Omental fat pad (tissue), 4 donors: ENCODE measurements at places on chromosomes 13 and 19. TPM values are rescaled to one million over a fixed set of nuclear protein-coding genes. Genes with fewer than 3 reads are reported as not detected.

GRCh38 chr19:3029065-3029923 lies at the start of gene TLE2:
TLE2 (minus strand) TSS chr19:3029280; CDS start chr19:3028904, 376 bp downstream.
- no peak for DNase-seq

GRCh38 chr19:18484992-18485391 lies 36.9 kb downstream of the ELL start:
- no peak for DNase-seq

- no peak for DNase-seq
Measured at GRCh38 chr13:41274881-41275280, 11.5 kb upstream of the MTRF1 start.

DNA sequence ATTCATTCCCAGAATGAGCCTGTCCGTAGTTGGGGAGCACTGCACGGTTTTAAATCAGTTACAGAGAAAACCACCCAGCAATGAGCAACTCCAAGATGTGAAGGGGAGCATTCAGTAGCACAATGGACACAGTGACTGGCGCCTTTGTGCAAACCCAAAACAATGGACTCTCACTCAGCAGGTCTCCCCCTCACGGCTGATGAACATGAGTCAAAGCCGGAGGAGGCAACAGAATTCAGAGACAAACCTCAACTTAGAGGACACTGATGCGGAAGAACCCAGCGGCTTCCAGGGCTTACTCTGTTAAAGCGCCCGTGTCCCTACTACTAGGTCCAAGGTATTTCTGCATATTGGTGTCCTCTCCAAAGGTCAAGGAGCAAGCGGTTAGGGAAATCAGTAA lies 17.7 kb downstream of the PLEKHF1 start:
- no peak for DNase-seq

- no peak for DNase-seq
Measured at GRCh38 chr19:35033067-35034004, 3.1 kb downstream of the SCN1B start.

The FOSB gene
- total RNA-seq: 306 TPM

DNA sequence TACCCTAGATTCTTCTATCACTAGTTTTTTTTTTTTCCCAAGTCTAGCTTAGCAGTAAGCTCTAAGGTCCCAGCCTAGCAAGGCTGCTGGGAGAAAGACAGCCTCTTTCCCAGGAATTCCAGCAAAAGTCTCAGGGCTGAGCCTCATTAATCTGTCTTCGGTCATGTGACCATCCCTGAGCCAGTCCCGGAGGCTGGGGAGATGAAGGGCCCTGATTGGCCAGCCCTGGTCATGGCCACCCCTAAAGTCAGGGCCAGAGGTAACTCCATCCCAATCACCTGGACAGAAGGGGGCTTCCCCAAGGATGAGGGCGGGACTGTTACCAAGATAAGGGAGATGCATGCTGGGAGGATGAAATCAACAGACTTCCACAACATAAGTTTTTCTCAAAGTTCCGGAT lies 43.3 kb downstream of the CCNE1 start:
- DNase-seq: no peak

The LILRA1 gene
- total RNA-seq: 7.1 TPM

- DNase-seq: no peak
Measured at GRCh38 chr13:93318534-93319254, 92.1 kb downstream of the GPC6 start.
